ENCODE measurements at places on chromosomes 16 and 17.

DNA sequence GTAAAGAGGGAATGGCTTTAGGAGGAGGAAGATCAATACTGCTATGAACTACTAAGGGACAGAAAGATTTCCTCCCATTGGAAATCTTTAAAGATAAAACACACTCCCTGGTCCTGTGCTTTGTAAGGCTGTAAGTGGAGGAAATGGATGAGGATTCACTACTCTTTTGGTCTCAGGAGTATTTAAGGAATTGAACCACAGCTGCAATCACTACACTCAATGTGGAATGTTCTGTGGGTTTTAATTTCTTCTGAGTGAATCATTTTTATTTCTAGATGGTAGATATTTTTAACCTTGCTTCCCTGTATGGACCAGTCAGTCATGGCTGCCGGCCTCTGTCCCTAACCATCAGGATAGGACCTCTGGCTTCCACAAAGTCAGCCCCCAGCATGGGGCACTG lies 65.6 kb downstream of the SDR42E1 start:
- no peak for DNase-seq

DNA sequence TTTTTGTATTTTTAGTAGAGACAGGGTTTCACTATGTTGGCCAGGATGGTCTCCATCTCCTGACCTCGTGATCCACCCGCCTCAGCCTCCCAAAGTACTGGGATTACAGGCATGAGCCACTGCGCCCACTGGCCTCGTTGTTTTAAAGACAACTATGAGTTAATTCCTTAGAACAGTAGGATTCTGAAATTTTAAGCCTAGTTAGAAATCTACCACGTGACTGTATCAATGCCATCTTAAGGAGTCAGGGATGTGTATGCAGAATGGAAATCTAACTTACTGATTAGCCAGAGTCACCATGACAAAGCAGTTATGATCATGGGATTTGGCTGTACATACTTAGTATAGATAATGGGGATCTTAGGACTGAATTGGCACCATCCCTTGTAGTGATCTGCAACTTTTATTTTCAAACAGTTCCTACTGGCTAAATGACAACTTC lies 2.8 kb downstream of the CEP20 start:
- no peak for DNase-seq

- no peak for DNase-seq
Measured at GRCh38 chr16:12086822-12087221, 110.3 kb downstream of the SNX29 start.

DNA sequence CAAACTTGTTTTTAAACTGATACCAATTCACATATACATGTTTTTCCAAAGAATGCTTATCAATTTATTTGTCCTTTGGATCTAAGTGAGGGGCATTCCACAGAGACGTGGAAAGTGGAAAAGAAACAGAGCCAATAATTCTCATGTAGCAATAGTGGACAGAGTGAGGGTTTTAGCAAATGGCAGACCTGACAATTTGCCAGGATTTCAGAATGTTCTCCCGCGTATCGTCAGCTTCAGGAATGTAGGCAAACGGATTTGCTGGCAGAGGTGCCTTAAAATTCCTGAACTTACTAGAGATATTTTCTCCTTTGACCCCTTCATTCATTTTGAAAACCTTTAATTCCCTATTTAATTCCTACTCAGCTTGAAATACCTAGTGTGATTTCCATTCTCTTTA lies 193.4 kb upstream of the CPHXL start:
- DNase-seq, result no peak

- DNase-seq, result no peak
Measured at GRCh38 chr16:24015923-24016322, 180.1 kb downstream of the PRKCB start.

DNA sequence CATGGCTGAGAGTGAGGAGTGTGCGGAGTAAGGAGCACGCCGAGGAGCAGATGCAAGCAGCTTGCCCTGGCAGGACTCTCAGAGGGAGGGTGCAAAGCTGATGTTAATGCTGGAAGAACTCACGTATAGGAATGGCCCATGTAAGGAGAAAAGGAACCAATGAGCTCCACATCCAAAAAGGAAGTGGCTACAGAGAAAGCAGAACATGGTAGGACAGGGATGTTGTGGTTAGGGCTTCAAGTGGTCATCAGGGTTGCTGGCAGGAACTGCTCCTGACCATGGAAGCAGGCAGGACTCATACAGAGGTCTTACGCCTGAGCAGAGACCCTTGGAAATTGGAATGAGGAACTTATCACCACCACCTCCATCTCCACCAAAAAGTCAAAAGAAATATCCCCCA lies 5.2 kb downstream of the MYO1D start:
- no peak for DNase-seq

DNA sequence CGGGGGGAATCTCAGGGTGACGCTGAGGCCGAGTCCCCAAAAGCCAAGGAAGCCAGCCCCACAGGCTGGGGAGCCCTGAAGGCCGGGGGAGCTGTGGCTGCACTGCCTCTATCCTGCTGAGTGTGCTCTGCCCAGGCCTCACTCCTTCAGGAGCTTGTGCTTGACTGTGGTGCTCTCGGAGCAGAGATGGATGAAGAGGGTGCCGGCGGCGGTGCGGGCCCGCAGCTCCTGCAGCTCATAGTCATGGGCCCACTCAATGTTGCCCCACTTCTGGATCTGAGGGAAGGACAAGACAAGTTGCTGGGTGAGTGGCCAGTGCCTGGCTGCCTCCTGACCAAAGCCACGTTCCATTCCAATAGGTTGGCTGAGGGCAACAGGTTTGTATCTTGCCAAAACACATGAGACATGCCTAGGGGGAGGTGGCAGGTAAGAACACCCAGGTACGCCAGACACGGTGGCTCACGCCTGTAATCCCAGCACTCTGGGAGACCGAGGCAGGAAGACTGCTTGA lies 20.5 kb downstream of the ATPAF2 start:
- DNase-seq, result no peak

DNA sequence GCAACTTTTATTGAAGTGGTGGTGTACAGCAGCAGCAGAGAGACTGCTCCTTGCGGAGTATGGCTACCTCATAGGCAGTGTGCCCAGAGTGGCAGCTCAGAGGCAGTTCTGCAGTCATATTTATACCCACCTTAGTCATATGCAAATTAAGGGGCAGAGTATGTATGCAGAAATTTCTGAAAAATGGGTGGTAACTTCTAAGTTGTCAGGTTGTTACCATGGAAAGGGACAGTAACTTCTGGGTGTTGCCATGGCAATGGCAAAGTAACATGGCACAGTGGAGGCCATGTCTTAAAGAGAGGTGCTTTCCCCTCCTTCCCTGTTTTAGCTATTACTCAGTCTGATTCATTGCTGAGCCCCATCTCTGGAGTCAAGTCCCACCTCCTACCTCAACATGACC lies 53.4 kb downstream of the MEOX1 start:
- DNase-seq, result peak; percentile 4

- DNase-seq, result no peak
Measured at GRCh38 chr17:43874293-43874692, 27.3 kb downstream of the CD300LG start.

DNA sequence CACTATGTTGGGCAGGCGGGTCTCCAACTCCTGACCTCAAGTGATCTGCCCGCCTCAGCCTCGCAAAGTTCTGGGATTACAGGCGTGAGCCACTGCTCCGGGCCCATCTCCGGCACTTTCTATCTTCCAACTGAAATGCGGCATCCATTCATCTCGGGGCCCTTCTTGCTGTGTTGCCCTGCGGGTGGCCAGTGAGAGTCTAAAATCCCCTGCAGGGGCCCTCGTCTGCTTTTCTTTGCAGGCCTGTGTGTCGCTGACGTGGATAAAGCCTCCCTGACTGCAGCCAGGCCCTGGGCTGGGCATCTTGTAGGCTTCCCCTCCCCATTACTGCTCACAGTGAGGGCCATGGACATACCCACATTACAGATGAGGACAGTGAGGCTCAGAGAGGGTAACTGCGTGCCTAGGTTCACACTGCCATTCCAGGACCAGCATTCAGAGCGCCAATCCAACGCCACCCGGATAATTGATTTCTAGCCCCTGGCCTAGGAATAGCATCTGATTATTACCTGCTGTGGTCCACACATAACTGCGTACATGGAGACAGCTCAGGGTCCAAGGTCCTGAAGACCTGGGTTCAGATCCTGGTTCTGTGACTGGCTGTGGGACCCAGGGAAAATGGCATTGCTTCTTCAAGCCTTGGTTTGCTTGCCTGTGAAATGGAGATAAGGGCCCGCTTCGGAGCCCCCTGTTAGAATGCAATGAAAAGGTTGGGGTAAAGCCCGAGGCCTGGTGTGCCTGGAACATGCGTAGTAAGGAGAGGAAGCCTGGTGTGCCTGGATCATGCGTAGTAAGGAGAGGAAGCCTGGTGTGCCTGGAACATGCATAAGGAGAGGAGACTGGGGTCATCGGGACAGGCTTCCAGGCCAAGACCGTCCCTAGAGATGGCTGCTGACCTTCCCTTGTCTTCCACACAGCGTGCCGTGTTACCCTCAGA lies 25.0 kb downstream of the CRISPLD2 start:
- no peak for DNase-seq
